ENCODE measurements at places on chromosomes 6 and 20.

- DNase-seq, result no peak
Measured at GRCh38 chr20:31604567-31605030, 490 bp upstream of the ID1 start.

DNA sequence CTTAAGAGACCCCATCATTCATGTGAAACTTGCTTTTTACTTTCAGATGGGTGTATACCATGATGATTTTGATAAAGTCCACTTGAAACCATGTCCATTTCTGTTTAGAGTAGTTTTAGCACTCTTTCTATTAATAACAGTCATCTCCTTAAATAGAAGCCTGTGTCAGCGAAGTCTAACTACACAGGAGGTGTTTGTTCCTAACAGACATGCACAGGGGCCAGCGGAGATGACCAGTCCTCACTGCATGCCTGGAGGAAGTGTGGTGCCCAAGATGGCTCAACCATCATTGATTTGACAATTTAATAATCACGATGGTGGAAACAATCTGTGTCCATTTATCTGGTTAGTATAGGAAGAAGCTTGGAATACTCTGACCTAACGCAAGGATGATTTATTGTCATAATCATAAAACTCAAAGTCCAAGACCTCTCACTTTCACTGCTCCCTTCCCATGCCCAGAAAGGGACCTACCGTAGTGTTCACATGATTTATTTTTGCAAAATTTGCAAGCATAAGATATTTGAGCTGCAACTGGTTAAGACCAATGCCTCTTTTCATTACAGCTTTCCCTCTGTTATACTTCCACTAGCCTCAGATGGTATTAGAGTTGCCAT is 31.0 kb upstream of the CLIC5 start:
- DNase-seq, result no peak

DNA sequence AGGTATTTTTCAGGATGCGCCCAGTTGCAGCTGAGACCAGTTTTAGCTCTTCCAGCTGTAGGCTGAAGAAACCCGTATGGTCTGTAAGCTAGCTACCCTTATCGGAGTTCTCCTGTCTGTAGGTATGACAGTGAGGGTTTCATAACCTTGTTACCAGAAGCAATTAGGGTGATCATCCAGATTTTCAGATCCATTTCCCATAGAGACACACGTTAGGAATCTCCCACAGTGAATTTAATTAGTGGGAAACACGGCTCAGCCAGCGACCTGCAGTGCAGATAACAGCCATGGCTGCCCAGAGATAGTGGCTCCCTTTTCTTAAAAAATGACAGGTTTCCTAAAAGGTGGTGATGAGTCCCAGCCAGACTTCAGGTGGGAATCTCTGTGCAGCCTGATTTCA is 111.1 kb downstream of the BTBD3 start:
- DNase-seq, result no peak

- no peak for DNase-seq
Measured at GRCh38 chr6:152598901-152599537, 38.1 kb downstream of the SYNE1 start.

- peak; percentile 5 for DNase-seq
Measured at GRCh38 chr6:106913676-106914280, 60.8 kb downstream of the CD24 start.

DNA sequence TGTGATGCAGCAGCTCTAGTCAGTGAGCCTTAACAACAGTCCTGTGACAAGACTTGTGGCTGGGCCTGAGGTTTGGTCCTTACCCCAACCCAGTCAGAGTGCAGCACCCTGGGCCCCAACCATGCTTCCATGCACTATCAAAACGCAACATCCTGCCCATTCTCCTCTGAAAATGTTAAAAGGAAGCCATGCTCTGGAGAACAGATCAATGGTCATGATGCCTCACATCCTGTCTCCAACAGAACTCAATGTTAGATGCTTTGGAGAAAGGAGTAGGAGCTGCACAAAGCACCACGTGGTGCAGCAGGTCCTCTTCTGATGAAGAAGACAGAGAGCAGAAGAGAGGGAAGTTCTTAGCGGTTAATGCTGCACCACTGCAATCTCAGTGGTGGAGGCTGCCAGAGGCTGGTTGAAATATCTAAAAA is 41.9 kb downstream of the TRAM2 start:
- peak; percentile 76 for DNase-seq

GRCh38 chr6:53287336-53288225 is 61.2 kb downstream of the ELOVL5 start:
- no peak for DNase-seq

GRCh38 chr6:62150048-62150663 is 135.9 kb downstream of the KHDRBS2 start:
- DNase-seq, result peak; percentile 25

GRCh38 chr20:17679941-17680835 is 1.9 kb downstream of the RRBP1 start:
- DNase-seq, result no peak

GRCh38 chr20:45413479-45413878 is 2.5 kb upstream of the PIGT start:
- DNase-seq, result no peak

DNA sequence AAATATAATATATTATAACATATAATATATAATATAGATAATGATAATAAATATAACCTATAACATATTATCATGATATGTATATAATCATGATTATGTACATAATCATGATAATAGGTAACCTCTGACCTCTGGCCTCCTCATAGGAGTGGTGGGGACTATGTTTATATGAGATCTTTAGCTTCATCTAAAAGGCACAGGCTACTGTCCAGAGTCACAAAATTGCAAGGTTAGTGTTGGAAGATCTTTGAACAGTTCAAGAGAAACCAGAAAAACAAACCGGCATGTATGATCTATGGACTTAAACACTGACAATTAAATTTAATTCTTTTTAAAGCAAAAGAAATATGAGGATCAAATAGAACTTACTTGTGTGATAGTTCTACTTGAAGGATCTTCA is 55.7 kb upstream of the TINAG start:
- DNase-seq, result no peak

DNA sequence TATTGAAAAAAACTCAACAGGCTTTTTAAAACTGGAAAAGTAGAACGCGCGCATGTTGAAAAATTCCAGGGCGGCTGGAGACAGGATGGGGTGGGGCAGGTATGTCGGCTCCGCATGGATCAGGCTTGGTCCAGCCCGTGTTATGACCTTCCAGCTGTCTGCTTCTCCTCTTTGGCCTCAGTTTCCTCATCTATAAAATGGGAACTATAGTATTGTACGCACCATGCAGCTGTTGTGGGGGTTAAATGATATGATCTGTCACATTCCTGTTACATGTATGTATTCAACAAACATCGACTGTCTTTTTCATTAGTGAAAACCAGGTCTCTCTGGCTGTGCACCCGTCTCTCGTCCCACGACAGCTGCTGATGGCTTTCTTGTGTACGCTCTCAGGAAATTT is 18.8 kb downstream of the PHACTR3 start:
- DNase-seq, result no peak

DNA sequence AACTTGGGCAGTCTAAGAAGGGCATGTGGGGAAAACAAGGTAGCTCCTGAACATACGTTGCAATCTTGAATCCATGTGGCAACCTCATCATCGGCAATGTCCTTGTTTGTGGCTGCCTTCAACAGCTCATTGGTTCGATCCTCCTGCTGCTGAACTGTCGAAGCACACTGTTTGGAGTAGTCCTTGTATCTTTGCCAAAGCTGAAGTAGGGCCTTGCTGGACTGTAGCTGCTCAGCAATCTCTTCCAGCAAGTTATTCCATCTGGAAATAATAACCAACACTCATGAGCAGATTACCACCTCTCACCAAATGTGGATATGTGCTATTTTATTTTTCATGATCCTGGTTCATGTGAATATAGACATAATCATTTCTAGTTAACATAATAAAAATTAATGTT is 413.3 kb downstream of the ESR1 start:
- DNase-seq, result no peak

- no peak for DNase-seq
Measured at GRCh38 chr6:37331047-37331446, 22.7 kb upstream of the RNF8 start.

- no peak for DNase-seq
Measured at GRCh38 chr6:111852725-111853124, 20.5 kb downstream of the FYN start.

DNA sequence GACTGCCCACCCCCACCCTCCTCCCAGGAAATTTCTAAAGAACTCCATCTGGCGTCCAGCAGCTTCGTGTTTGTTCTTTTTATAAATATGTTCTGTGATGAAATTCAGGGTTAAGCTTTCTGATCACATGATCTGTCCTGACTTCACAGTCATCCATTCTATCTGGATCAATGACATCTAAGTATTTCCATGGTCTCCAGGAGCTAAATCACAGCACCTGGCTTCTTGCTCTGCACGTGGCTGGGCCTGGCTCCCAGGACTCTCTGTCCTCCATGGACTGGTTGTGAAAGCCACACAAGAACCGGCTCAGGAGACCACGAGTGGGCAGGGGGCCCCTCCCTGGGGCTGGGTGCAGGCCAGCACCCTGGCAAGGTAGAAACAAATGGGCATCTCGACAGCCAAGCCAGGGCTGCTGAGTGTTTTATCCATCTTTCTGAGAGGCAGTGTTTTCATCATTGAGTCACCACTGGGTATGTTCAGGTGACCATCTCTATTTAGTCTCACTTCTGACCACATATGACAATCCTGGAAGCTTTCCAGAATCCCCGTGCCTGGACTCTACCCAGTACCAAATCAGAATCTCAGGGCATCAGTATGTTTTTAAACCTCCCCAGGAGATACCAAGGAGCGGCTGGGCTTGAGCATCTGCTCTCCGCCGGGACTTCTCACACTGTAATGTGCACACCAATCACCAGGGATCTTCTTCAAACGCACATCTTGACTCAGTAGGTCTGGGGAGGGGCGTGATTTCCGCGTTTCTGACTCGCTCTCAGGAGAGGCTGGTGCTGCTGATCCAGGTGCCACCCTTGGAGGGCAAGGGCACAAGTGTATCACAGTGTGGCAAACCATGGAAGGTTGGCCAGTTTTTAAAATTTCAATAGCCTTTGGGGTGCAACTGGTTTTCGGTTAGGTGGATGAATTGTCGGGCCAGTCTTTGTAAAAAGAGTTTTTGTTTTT is 31.6 kb upstream of the PXDC1 start:
- no peak for DNase-seq

GRCh38 chr6:108243836-108244235 is 17.0 kb downstream of the SNX3 start:
- no peak for DNase-seq

DNA sequence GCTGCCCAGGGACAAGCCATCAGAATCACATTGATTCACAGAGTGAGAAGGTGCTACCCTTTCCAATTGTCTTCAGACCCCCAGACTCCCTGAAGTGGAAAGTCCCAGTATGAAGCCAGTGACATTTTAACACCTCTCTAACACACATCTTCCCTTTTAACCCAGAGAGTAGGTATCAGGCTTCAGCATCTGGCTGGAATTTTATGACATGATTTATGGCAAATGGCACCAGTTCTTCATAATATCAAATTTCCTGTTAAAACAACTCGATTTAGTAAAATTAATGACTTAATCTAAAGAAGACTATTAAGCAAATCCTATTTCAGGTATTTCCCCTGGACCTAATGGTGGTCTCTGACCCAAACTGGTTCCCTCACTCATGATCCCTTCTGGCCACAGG is 25.0 kb downstream of the KCNB1 start:
- no peak for DNase-seq

GRCh38 chr20:9490631-9491030 is 23.8 kb upstream of the LAMP5 start:
- no peak for DNase-seq

- DNase-seq, result no peak
Measured at GRCh38 chr20:533526-533925, 10.1 kb downstream of the CSNK2A1 start.

GRCh38 chr6:135647521-135647920 is 150.0 kb upstream of the AHI1 start:
- DNase-seq, result no peak

DNA sequence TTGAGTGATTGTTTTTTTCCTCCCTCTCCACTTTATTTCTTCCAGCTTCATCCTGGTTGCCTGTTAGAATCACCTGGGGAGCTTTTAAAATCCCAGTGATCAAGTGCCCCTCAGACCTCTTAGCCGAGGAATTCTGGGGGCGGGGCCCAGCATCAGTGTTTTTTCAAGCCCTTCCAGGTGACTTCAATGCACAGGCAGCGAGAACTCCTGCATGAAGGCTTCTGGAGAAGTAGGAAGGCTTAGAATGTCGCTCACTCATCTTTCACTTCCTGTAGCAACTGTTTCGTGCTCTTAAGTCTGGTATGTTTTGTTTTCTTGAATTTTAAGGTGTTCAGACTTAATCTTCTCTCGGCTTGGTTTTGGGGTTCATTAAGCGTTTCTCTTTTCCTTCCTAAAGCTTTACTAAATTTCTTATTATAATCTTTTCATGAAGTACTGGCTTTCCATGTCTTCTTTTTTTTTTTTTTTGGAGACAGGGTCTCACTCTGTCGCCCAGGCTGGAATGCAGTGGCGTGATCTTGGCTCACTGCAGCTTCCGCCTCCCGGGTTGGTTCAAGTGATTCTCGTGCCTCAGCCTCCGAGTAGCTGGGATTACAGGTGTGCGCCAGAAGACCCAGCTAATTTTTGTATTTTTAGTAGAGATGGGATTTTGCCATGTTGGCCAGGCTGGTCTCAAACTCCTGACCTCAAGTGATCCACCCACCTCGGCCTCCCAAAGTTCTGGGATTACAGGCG is 30.9 kb upstream of the TULP1 start:
- DNase-seq, result no peak

GRCh38 chr20:41798930-41799502 is 180.8 kb upstream of the CHD6 start:
- no peak for DNase-seq

GRCh38 chr6:56437171-56437900 is 190.0 kb upstream of the COL21A1 start:
- DNase-seq, result no peak

- DNase-seq, result no peak
Measured at GRCh38 chr6:105779110-105779509, 307.0 kb upstream of the PRDM1 start.

- DNase-seq, result no peak
Measured at GRCh38 chr6:11283629-11284028, 51.2 kb upstream of the NEDD9 start.

DNA sequence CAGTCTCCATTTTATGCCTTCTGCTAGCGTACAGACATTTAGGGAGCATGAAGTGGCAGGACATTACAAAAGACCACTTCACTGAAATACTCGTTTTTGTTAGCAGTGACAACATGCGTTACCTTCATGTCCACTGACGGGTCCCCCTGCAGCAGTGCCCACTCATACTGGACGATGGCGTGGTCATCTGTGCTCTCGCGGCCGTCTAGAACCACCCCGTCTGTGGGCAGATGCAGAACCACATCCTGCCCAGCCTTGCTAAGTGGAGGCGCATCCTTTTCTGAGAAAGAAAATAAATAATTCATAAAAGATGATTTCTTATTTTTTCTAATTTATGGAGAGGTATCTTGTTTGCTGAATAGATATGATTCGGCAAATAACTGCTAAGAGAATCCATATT is 11.3 kb downstream of the LRP11 start:
- peak; percentile 37 for DNase-seq

All from activated CD4-positive, alpha-beta T cell treated with anti-CD3 and anti-CD28 coated beads, Interleukin-2, Interleukin-6, amounts not matched to agents 100 ng/mL and 50 ng/mL, durations not matched to agents 16 hours and 8 hours (primary cell).